Cerebellar nuclear complex (tissue), 1 donor: ENCODE measurements at places on chromosomes 4 and X.

DNA sequence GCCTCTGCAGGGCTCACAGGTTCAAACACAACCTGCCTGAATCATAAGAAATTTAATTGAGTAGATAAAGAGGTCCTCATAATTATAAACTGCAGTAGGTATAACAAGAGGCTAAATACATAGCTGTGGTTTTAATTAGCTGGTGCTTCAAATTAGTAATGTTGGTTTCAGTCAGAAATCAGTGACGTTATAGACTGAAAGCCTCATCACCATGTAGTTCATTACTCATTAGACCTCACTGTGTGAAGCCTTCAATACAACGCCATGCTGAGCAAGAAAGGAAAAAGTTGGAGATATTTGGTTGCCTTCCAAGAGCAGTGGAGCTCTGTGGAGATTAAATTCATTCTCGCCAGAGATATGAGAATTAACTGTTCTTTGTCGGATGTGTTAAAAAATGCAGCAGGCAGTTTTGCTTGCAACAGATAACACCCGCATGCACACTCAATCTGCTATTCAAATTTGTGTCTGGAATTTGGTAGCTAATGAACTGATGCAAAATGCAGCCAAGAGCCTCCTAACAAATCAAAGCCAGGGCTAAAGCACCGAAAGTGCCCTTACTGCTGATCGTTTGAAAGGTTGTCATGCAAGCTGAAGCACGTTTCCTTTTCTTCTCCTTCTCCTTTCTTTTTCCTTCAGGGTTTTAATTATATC is 148.9 kb downstream of the AFF2 start:
- no peak for DNase-seq

GRCh38 chr4:148634476-148634875 is 192.3 kb upstream of the NR3C2 start:
- no peak for DNase-seq

GRCh38 chrX:96407072-96407471 is 277.6 kb upstream of the DIAPH2 start:
- no peak for DNase-seq

DNA sequence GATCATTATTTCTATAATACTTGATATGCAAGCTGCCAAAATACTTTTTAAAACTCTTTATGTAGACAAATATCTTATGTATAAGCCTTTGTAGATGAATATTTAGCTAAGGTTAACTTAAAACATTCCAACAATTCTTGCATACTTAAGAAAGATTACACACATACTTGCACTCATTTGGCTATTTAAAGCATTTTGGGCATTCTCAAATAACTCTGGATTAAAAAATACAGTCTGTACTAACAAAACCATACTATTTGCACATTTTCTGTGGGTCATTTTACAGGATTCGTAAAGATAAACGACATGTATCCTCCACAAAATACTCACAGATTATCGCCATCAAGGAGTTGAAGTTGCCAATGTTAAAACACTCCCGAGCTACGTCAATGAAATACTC is 26.5 kb downstream of the RASGEF1B start:
- no peak for DNase-seq

GRCh38 chr4:153528705-153529485 is 62.7 kb downstream of the TMEM131L start:
- DNase-seq, result no peak

GRCh38 chr4:26124753-26125321 is 196.0 kb upstream of the RBPJ start:
- no peak for DNase-seq

DNA sequence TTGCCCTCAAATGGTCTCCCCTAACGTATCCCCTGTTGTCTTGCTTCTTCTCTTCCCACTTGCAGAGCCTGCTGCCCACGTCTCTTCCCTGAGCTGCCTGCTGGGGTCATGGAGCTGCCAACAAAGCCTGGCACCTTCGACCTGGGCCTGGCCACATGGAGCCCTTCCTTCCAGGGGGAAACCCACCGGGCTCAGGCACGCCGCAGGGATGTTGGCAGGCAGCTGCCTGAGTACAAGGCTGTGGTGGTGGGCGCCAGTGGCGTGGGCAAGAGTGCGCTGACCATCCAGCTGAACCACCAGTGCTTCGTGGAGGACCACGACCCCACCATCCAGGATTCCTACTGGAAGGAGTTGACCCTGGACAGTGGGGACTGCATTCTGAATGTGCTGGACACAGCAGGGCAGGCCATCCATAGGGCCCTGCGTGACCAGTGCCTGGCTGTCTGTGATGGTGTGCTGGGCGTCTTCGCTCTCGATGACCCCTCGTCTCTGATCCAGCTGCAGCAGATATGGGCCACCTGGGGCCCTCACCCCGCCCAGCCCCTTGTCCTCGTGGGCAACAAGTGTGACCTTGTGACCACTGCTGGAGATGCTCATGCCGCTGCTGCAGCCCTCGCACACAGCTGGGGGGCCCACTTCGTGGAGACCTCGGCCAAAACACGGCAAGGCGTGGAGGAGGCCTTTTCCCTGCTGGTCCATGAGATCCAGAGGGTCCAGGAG is 2.9 kb downstream of the ERAS start:
- no peak for DNase-seq

DNA sequence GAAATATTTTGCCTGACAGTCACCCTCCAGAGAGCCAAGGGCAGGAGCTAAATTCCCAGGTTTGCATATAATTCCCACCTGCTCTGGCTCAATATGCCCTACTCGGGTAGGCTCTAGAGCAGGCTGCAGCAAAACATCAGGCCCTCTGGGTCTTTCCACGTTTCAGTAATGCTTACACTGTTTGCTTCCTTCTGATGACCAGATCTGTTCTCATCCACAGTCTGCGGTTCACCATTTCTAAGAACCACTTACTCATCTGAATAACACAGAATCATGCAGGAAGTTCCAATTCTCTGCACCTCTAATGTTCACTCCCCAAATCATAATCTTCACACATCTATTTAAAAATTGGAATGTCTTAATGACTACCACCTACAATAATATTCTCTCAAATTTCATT is 141.4 kb downstream of the PPP3CA start:
- no peak for DNase-seq

DNA sequence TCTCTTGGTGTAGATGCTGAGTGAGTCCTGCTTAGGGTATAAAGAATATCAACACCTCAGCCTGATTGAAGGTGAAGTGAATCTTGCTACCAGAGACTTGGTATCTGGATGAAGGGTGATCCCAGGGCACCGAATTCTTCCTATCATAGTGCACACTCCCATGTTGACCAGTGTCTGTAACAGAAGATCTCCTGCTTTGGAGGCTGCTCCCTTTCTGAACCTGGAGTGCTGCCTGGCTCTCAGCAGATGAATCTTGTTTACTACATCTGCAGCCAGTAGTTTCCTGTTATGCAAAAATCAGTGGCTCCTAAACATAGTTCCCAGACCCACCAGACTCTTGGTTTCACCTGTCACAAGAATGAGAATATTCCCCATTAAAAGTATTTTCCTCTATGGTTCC is 191.7 kb upstream of the GK2 start:
- DNase-seq, result no peak

DNA sequence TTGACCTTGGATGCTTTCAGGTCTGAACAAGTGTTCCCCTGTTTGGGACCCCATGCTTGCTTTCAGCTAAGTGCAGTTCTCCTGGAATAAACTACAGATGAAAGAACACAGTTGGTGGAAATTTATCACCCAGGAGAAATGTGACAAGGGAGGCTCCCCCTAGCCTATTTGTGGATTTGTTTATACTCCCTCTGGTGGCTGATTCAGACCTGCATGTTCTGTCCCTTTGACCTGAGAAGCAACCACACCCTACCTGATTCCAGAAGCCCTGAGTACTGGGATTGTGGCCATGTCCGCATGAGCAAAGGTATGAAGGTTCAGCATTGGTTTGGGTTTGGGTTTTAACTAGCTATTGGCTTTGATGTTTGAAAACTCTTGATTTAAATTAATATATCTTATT is 440.9 kb downstream of the MID1IP1 start:
- no peak for DNase-seq

DNA sequence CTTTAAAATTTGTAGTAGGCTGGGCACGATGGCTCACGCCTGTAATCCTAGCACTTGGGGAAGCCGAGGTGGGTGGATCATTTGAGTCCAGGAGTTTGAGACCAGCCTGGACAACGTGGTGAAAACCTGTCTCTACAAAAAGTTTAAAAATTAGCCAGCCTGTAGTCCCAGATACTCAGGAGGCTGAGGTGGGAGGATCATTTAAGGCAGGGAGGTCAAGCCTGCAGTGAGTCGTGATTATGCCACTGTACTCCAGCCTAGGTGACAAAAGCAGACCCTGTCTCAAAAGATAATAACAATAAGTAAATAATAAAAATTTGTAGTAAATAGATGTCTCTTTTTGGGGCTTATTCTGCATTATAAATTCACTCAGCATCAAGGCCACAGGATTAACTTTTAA is 118.5 kb downstream of the IRF2 start:
- no peak for DNase-seq

DNA sequence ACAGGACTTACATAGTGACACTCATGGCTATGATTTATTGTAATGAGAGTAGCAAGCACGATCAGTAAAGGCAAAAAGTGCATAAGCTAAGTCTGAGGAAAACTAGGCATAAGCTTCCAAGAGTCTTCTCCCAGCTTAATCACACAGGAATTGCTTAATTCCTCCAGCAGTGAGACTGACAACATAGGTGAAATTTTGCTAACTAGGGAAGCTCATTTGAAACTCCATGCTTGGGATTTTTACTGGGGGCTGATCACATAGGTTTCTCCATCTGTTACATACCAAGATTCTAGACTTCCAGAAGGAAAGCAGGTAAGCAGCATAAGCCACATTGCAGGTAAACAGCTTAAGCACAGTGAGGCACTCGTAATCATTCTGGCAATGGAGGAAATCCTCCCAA is 71.8 kb upstream of the FHDC1 start:
- no peak for DNase-seq

DNA sequence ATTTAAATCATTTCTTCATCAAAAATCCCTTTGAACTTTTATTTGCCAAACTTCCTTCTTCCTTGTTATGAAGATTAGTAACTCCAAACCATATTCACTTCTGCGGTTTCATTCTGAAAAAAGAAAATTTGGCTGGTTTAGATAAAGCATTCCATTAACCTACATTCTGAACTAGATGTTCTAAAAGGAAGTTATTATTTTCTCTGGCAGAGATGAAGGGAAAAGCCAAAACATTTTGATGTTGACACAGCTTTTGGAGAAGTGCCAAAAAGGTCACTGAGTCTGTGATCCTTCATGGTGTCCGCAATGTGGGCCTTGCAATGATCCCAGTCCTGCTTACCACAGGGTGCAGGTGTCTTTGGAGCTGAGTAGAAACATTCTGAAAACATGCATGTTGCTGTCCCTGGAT is 36.0 kb downstream of the CXCL8 start:
- no peak for DNase-seq

GRCh38 chrX:45850775-45851433 is 650.2 kb upstream of the DIPK2B start:
- no peak for DNase-seq

DNA sequence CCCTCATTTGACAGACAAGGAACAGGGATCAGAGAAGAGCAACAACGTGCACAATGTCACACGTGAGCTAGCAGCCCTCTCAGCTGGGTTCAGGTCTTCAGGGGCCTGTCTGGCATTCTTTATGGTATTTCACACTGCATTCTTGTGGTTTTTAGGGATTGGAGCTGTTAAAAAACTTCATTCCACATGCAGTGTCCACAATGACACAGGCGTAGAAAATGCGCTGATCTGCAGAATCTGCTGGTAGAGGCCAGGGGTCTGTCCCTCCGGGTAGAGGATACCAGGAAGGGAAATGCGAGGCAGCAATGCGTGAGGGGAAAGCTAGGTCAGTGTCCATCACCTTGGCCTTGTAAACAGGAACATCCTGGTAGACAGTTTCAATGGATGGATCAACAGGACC is 36.6 kb downstream of the MAP7D3 start:
- DNase-seq, result no peak

- DNase-seq, result no peak
These were observed 92.1 kb upstream of the RAB40AL start for GRCh38 chrX:102845020-102845419.

DNA sequence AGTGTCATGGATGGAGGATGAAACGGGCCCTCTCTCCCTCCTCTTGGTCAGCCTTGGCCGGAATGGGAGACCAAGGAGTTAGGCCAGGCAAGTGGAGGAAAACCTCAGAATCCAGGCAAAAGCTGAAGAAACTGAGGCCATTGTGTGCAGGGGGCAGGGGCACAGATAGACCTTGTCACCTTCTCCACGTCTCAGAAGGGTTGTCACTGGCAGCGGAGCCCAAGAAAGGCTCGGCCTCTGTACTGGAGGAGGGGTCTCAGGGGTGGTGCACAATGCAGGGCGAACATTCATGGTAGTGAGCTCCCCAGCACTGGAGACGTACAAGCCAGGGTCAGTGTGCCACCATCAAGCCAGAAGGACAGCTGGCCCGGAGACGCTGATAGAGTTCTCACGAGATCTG is 139.5 kb downstream of the CPZ start:
- DNase-seq, result no peak

GRCh38 chrX:153495362-153495751 is 577 bp downstream of the BGN start:
- no peak for DNase-seq

GRCh38 chr4:138406876-138407275 is 164.7 kb upstream of the SLC7A11 start:
- DNase-seq, result no peak

- DNase-seq, result no peak
These were observed 123.5 kb downstream of the TMEM144 start for GRCh38 chr4:158333820-158334219.

- DNase-seq, result no peak
These were observed 11.6 kb downstream of the UNC5C start for GRCh38 chr4:95537191-95537590.

GRCh38 chrX:148960060-148960459 is 459.6 kb downstream of the AFF2 start:
- DNase-seq, result no peak

DNA sequence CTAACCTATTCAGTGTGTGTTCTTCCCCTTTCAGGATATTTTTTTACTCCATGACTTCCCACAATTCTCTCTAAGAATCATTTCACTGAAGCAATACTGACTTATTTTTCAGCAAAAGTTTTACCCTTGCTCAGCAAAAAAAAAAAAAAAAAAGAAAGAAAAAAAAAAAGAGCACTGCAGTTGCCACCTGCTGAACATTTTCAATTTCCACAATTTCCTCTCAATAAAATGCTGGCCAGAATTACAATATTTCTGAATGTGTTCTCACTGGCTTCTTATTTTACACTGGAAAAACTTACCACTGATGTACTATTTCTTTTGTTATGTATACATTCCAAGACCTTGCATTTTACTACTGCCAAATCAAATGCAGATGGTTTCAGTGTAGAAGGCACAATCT is 210.4 kb downstream of the PAPSS1 start:
- no peak for DNase-seq

GRCh38 chr4:176340871-176341685 is 21.3 kb downstream of the SPCS3 start:
- no peak for DNase-seq

- no peak for DNase-seq
These were observed 739 bp downstream of the GAK start for GRCh38 chr4:931194-931959.
